Lung microvascular endothelial cell (primary cell): ENCODE measurements at places on chromosomes 3 and 15.

GRCh38 chr15:98893401-98893800, 114.2 kb downstream of the PGPEP1L start:
- DNase-seq: no peak

GRCh38 chr3:106349191-106349881, 480.5 kb upstream of the CBLB start:
- no peak for DNase-seq

- DNase-seq: no peak
Observed at GRCh38 chr3:42689421-42690014, 4.2 kb downstream of the KLHL40 start.

- no peak for DNase-seq
Observed at GRCh38 chr15:60116456-60117089, 112.5 kb downstream of the FOXB1 start.

DNA sequence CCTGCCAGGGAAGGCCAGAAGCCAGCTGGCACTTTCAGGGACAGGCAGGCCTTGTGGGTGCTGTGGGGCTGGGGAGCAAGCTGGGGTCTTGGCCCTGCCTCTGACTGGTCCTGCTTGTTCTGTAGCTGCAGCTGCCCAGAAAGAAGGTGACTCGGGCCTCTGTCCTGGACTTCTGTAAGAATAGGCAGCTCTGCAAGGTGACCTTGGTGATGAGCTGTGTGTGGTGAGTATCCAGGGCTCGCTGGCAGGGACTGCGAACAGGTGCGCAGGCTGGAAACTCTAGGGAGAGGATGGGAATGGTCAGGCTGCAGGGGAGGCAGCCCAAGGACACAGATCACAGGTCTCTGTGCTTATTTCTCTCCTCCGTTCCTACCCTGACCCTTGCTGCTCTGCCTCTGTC, 31.2 kb downstream of the SLC22A14 start:
- DNase-seq: no peak
